ENCODE measurements at places on chromosomes 7 and 10.

DNA sequence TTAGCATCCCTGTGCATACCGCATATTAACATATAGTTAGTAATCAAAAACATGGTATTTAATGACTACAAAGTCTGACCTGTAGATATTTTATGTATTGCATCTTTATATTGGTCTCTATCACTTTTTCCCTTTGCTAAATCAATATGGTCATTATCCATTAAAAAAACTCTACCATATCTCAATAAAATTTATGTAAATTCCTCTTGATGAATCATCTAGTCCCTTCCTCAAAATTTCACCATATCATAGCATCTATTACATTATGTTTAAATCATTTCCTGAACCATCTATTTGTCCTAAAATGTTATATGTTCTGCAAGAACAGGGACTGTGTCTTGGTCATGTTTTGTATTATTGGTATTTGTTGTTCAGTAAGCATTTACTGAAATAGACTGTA, 7.7 kb upstream of the ING3 start:
- DNase-seq, result no peak

- no peak for DNase-seq
Measured at GRCh38 chr7:116726149-116726548, 54.2 kb downstream of the MET start.

- no peak for DNase-seq
Measured at GRCh38 chr7:302054-302992, 12.4 kb downstream of the FOXL3 start.

GRCh38 chr10:33178026-33178755, 156.3 kb downstream of the NRP1 start:
- no peak for DNase-seq

GRCh38 chr7:80374321-80374720, 137.5 kb downstream of the GNAT3 start:
- no peak for DNase-seq

DNA sequence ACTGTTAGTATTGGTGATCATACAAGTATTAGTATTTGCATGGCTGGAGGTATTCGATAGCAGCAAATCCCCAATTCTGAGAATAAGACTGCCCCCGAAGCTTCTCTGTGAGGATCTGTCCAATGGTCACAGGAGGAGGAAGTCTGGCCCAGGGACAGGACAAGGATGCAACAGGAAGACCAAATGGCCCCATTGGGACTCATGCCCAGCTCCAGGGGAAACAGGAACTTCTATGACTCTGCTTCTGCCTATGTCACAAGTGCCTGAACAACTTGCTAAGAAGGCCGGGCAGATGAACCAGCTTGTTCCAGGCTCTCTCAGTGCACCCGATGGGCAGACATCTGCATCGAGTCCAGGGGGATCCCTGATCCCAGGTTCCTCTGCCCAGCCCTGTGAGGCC, 172.0 kb upstream of the GRB10 start:
- no peak for DNase-seq

- DNase-seq, result no peak
Measured at GRCh38 chr7:39051707-39052106, 74.0 kb downstream of the POU6F2 start.

- DNase-seq, result no peak
Measured at GRCh38 chr7:151744656-151745638, 132.0 kb downstream of the PRKAG2 start.

DNA sequence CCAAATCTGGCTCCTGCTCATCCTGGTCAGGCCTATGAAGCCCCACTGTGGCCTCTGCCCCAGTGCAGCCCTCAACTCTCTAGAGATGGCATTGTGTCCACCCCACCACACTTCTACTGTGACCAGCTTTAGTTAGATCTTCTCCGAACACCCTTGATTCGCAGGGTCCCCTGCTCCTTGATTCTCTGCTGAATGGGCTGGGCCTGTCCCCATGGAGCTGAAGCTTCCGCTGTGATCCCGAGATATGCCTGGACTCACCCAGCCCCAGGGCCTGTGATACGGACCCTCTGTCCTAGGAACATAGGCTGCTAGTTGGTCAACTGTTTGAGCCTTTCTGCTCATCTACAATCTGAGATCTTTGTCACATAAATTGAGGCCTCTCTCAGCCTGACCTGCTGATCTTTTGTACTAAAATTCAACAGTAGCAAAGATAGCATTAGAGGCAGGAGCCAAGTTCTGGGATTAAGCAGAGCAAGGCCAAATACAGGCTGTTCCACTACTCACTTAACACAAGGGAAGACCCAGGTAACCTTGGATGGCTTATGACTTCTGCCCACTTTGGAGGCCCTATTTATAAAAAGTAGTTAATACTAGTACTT, 6.5 kb upstream of the PPIF start:
- DNase-seq, result no peak

- DNase-seq, result no peak
Measured at GRCh38 chr7:20218279-20218678, 1.1 kb upstream of the MACC1 start.

DNA sequence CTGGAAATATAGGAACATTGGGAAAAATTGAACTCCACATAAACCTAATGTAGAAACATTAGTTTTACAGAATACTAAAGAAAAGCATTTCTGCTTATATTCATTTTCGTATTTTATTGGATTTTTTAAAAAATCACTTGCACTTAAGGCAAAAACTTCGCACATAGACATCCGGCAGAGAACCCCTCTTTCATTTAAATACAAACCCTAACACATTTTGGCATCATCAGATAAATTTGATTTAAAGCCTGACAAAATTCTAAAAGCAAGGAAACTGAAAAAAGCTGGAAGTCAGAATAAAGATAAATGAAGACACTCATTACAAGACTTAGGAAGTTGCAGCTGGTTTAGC, 396 bp upstream of the EXOC4 start:
- no peak for DNase-seq

GRCh38 chr10:84214046-84214572, 11.2 kb downstream of the LRIT2 start:
- DNase-seq, result no peak

DNA sequence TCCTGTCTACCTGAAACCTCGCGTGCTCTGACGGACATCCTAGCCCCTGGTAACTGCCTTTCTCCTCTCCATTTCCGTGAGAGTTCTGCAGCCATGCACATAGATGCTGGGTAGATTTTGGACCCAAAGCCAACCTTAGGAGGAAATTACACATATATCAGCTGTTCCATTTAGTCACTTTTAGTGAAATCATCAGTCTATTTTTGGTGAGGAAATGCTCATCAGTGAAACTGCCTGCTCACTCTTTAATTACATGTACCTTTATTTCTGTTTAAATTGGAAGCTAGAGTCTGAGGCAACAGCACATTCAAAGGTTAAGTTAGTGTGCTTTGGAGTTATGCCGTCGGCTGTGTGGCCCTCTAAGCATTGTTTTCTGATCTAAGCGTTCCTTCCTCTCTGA, 231.3 kb downstream of the WDR37 start:
- no peak for DNase-seq

- DNase-seq, result no peak
Measured at GRCh38 chr7:1638215-1638661, 31.8 kb upstream of the ELFN1 start.

- DNase-seq, result no peak
Measured at GRCh38 chr7:125241548-125241947, 311.9 kb upstream of the POT1 start.

DNA sequence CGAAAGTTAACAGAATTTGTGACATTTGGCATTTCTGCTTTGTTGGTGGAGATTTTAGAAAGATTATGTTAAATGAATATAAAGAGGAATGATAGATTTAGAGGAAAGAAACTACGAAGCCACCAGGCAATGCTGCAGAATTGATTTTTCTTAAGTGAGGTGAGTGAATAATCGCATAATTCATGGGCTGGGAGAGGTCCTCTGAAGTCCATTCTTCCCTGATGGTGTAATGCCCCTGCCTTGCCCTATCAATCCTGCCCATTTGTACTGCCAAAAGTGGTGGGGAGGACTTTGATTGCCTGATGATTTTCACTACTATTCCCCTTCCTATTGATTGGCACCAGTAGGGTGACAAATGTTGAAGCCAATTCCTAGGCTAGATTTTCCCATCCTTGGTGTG, 125.9 kb downstream of the C10orf90 start:
- no peak for DNase-seq

DNA sequence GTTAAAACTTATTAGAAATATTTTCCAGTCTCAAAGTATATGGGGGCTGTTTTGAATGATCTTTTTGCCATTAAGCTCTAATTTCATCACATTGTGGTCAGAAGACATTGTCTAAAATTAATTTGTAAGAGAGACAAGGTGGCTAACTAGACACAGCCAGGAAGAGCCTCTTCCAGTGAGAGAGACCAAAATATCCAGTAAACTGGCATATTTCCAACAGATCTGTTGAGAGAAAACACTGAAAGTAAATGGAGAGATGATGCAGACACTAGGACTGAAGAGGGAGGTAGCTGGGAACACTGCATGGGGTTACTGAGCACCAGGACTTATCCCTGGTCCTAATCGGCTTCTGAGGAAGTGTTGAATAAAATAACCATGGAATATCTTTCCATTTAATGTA, 101.5 kb upstream of the TAS2R16 start:
- DNase-seq, result no peak

- DNase-seq, result no peak
Measured at GRCh38 chr10:95324436-95325268, 33.8 kb upstream of the PDLIM1 start.

GRCh38 chr7:129367349-129367699, 66.9 kb upstream of the STRIP2 start:
- DNase-seq, result no peak

DNA sequence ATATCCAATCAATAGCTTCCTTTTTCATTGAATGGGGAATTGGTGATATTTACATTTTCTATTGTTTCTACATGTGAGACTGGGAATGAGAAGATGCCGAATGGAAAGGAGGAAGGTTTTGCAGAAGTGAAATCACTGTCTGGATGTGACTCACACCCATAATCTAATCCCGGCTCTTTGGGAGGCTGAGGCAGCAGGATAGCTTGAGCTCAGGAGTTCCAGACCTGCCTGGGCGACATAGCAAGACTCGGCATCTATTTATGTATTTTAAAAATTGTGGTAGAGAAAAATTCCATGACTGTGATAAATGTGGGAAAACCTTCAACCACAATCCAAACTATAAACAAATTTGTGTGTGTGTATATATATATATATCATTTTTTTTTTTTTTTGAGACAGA, 10.9 kb upstream of the FIS1 start:
- no peak for DNase-seq

GRCh38 chr7:76071316-76072242, 23.7 kb downstream of the MDH2 start:
- no peak for DNase-seq

- no peak for DNase-seq
Measured at GRCh38 chr7:26928703-26929347, 64.4 kb upstream of the SKAP2 start.

DNA sequence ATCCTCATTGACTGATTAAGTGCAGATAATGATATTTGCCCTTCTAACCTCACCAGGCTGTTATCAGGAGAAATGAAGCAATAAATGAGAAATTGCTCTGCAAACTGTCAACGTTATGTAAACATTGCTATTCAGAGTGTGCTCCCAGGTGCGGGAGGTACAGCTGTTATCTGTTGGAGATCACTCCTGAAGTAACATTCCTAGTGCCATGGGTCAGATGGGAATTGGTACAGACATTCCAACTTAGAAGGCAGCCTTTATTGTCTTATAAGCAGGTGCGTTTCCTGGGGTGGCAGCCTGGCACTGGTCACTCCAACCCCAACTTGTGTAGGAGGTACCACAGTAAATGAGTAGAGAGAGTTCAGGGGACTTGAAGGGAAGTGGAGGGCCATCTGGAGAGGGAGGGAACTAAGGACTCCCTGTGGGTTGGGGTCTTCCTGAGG, 36.8 kb downstream of the HK1 start:
- no peak for DNase-seq

- no peak for DNase-seq
Measured at GRCh38 chr10:51700228-51700817, 928 bp upstream of the CSTF2T start.

DNA sequence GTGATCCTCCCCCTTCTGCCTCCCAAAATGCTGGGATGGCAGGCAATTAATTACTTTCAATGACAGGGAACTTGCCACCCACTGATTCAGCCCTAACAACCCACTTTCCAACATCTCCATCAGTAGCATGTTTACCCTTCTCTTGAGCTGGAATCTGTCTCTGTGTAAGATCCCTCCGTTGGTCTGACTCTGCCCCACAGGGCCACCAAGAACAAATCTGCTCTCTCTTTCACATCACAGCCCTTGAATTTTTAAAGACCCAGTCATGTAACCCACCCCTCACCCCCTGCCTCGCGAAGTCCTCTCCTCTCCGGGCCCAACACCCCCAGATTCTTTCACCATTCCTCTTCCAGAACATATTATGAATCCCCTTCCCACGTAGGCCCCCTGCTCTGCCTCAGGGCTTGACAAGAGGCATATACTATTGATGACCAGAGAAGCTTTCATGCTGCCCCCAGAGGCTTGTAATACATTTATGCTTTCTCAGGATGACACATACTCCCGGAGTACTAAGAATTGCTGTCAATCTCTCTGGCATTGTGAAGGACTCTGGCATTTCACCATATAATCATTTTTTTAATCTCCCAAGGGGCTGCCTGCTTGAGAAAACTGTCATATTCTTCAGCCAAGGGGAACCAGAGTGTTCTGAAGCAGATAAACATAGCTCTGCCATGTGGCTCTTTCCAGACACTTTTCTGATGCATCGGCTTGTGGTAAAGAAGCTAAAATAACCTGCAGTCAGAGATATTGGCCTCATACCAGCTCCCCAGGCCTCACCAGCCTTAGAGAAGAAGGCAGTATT, 179.2 kb upstream of the AUTS2 start:
- no peak for DNase-seq

GRCh38 chr7:155003092-155003375, at the start of gene PAXIP1:
PAXIP1 (minus strand) TSS chr7:155003124; CDS start chr7:155002929, 195 bp downstream.
- DNase-seq, result peak; percentile 90

DNA sequence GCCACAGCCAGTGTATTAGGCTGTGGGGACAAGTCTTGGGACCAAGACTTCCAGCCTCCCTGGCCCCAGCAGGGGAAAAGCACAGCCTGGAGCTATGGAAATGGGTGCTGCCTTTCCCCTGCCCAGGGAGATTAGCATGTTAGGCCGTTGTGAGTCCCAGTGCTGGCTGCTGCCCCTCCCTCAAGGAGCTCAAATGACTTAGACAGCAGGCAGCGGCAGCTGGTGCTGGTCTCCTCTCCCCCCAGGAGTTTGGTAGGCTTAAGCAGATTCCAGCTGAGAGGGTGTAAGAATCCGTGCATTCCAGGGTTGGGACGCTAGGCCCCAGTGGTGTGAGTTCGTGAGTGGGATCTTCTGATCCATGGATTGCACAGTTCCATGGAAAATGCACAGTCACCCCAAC, 301.5 kb upstream of the PHF14 start:
- DNase-seq, result no peak

GRCh38 chr10:91689731-91690168, 56.9 kb upstream of the PPP1R3C start:
- no peak for DNase-seq

DNA sequence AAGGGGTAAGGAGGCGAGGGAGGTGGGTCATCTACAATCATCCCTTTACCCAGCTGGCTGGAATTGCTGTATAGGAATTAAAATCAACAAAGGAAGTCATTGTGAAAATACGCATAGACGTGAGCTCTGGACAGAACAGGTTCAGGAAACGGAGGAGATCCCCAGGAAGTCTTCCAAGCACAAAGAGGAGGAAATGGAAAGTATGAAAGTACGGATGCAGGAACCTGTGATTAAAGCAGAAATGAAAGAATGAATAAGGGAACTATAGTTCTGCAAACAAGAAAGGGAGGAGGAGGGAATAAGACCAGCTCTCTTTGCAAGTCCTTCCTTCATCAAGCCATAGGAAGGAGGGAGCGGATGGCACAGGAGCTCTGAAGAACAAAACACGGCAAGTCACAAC, 61.8 kb downstream of the PYROXD2 start:
- no peak for DNase-seq

Data from C1 segment of cervical spinal cord (tissue), 14 donors.